ENCODE measurements at places on chromosomes 1 and 21.

DNA sequence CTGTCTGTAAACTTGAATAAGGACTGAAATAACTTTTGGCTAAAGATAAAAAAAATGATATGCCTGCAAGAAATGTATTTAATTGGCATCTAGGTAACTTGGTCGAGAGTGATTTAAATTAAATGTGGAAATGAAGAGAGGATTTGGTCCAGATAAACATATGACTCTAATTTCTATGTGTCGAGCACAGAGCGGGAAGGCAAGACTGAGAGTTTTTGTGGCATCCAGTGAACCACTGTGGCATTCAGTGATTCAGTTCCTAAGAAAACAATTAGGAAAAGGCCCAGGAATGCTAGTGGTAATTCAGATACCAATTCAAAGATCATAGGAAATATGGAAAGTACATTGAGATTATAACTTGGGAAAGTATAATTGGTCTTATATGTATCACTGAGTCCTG, 39.6 kb downstream of the PDE4B start:
- no peak for DNase-seq

DNA sequence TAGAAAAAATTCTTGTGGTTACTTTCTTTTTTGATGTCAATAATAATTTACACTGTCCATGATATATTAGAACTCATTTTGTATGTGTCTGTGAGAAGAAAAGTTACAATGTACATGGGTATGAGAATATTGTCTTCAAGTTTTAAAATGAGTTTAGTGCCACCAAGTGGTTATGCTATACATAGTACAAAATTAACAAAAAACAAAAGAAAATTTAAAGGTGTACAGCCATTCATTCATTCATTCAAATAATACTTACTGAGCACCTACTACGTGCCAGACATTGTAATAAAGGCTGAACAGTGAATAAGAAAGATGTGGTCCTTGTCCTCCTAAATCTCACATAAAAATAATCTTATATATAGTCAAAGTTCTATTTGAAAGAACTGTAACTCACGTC, 27.7 kb downstream of the UCHL5 start:
- DNase-seq = no peak

GRCh38 chr1:240909701-240910457, 297.9 kb upstream of the GREM2 start:
- DNase-seq = no peak

- no peak for DNase-seq
These were observed 6.3 kb downstream of the EXTL1 start for GRCh38 chr1:26027716-26028489.

DNA sequence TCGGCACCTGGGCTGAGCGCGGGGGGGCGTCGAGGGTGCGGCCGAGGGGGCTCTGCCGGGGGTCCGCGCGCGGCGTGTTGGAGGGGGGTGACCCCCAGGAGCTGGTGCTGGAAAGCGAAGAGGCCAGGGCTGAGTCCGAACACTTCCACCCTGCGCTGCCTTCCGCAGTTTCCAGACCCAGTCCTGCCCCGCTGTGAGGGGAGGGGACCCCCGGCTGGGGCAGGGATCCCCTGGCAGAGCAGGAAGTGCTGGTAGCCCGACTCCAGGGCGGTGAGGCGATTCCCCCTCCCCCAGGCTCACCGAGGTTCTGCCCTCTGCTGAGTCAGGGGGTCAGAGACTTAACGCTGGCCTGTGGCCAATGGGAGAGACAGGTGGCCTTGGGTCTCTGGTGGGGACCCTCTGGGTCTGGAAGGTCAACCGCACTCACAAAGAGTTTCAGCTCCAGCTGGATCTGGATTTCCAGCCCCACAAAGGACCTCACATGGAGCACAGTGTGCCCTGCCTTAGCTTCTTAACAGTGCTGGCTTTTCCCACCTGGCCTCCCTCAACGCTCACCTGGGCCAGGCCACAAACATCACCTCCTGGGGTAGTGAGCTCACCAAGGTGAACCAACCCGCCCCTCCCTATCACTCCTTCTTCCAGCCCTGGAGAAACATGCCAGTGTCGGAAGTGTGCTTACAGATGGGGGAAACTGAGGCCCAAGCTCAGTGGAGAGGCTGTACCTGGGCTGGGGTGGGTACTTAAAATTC, 39.8 kb upstream of the SYNC start:
- no peak for DNase-seq

GRCh38 chr21:35368326-35368725, 319.2 kb upstream of the RUNX1 start:
- DNase-seq = no peak

- no peak for DNase-seq
These were observed 41.5 kb downstream of the ZYG11B start for GRCh38 chr1:52767596-52768280.

- DNase-seq = no peak
These were observed 2.0 kb downstream of the KCNJ15 start for GRCh38 chr21:38258521-38259485.

DNA sequence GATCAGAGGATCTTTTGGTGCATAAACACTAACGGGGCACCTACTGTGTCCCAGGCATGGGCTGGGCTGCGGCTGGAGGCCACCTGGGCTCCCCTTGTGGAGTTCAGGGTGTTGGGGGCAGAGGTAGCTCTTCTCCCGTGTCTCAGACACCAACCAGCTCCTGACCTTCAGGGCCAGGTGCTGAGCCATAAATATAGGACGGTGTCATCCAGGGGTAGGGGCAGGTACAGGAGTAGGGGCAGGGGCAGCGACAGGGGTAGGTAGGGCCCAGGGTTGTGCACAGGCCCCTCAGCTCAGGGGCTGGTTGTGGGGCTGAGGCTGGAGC, 18.0 kb upstream of the LRRC3 start:
- DNase-seq = no peak

GRCh38 chr1:165994107-165994506, 166.7 kb downstream of the UCK2 start:
- DNase-seq = no peak

DNA sequence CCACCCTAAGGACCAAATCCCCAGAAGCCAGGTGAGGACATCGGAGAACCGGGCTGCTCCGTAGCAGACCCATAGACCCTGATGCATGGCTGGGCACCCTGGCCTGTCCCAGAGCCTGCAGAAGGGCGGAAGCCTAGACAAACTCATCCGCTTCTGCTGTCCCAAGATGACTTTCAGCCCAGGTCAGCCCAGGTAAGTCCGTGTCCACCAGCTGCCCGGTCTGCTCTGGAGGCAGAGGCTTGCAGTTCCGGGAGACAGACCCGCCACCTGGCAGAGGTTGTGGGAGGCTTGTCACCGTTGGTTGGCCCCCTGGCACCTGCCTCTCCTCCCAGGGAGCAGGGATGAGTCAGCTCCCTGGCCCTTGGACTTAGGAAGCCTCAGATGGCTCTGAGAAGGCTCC, 22.8 kb upstream of the POFUT2 start:
- no peak for DNase-seq

DNA sequence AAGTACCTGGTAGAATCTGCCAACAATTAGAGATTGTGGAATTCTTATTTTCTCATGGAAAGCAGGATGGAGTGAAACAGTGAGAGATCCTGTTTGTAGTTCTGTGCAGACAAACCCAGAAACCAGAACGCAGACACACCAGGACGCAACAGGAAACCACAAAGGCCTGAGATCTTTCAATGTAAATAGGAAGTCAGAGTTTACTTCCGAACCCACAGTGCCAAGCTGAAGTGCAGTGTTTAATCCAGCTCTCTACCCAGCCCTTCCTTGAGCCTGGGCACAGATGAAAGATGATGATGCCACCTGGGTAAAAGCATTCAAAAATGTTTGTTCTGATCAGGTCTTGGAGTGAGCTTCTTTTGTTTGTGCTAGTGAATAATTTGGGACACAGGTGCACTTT, 244.2 kb upstream of the HOOK1 start:
- no peak for DNase-seq

- no peak for DNase-seq
These were observed 257.2 kb downstream of the FGGY start for GRCh38 chr1:59554011-59554663.

GRCh38 chr1:222034790-222035189, 292.9 kb upstream of the DUSP10 start:
- no peak for DNase-seq

DNA sequence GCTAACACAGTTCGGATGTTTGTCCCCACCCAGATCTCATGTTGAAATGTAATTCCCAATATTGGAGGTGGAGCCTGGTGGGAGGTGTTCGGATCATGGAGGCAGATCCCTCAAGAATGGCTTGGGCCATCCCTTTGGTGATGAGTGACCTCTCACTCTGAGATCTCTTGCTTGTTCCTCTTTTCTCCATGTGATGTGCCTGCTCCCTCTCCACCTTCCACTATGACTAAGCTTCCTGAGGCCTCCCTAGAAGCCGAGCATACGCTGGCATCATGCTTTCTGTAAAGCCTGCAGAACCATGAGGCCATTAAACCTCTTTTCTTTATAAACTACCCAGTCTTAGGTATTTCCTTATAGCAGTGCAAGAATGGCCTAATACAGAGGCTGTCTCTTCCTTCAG, 8.1 kb upstream of the PLA2G5 start:
- no peak for DNase-seq

DNA sequence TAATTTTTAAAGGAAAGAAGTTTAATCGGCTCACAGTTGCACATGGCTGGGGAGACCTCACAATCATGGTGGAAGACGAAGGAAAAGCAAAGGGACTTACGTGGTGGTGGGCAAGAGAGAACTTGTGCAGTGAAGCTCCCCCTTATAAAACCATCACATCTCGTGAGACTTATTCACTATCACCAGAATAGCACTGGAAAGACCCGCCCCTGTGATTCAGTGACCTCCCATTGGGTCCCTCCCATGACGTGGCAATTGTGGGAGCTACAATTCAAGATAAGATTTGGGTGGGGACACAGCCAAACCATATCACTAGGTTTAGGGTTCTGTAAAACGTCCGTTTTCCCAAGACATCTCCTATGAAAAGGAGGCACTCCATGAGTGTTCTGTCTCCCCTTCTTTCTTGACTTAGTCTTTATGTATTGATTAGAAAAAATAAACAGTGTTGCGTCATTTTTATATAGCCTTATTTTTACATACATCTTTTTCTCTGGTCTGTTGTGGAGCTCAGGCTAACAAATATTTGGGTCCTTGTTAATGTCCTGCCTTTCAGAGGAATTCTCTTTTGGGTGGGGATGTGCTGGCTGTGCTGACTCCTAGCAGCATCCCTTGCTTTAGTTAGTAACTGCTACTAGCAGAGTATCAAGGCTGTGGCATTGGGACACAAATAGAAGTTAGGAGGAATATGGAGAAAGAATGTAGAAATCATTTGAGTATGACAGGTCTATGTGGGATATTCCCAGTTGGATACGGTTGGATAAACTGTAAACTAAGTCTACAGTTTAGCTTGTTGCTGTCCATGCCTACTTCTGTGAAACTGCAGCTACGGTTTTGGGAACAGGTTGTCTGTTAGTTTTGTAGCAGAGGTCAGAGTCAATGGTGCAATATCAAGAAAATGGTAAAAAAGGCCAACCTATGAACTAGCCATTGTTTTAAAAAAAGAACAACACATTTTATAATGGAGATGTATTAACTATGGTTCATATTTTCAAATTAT, 23.5 kb downstream of the BACH1 start:
- no peak for DNase-seq

DNA sequence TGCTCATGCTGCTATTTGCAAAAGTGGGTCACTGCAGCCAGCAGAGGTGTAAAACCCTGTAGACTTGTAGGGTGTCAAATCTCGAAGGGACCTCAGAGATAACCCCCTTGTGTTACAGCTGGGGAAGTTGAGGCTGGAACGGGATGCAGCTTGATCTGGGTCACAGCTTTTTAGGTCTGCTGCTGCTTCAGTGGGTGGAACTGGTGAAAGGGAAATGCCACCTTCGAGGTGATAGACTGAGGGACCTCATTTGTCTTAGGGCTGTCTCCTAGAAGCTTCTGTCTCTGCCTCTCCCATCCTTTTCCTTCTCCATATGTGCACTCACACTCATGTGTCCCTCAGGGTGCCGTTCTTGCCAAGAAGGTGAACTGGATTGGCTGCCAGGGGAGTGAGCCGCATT, 35.4 kb downstream of the QSOX1 start:
- DNase-seq = no peak

GRCh38 chr1:233081735-233082134, 131.3 kb downstream of the NTPCR start:
- DNase-seq = no peak

- DNase-seq = no peak
These were observed 3.6 kb upstream of the TNNT2 start for GRCh38 chr1:201381130-201381529.

DNA sequence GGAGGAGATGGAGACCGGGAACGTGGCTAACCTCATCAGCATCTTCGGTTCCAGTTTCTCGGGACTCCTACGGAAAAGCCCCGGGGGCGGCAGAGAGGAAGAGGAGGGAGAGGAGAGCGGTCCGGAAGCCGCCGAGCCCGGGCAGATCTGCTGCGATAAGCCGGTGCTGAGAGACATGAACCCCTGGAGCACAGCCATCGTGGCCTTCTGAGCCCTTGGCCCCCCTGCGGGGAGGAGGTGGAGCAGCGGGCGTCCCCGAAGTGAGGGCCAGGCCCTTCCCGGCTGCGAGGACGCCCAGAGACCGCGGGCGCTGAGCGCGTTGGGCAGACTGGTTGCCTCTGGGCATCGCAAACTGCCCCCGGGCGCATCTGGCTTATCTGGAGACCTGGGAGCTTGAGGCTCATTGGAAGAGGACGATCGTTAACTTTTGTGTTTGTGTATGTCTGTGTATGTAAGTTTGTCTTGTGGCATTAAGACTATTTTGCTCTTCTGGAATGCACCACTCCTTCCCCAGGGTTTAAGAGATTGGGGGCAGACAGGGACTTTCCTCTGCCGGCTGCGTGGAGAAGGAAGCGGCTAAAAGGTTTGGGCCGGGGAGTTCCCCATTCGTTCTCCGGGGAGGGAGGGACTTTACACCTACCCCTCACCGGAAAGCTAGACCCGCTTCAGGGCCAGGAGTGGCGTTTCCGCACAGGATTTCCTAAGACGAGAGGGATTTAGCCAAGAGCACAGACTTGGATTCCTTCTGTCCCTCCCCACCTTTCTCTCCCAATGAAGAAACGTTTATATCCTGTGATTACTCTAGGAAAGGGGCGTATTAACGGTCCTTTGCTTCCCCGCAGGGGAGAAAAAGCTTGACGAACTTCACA, 1.4 kb downstream of the IER5 start:
- peak; percentile 81 for DNase-seq

- no peak for DNase-seq
These were observed 21.4 kb downstream of the AIM2 start for GRCh38 chr1:159055181-159055641.

GRCh38 chr1:145879775-145880174, 5.9 kb downstream of the ANKRD35 start:
- no peak for DNase-seq
